ENCODE measurements at places on chromosomes 4 and X.

DNA sequence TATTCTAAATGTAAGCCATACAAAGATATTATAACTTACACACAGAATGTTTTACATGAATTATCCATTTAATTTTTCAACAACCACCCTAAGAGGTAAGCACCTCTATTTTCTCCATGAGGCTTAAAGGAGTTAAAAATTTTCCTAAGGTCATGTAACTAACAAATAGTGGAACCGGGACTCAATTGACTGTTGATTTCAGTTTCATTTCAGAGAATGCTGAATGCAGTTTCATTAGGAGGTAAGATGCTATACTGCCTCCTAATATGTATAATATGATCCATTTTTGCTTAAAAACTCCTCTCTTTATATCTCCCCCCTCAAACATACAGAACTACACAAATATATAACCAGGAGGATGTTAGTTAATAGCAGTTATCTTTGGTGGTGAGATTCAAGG is 29.1 kb downstream of the PHKA1 start:
- DNase-seq: no peak

GRCh38 chr4:112956484-112956896 is 93.0 kb upstream of the ANK2 start:
- no peak for DNase-seq

- no peak for DNase-seq
These were observed 180.7 kb downstream of the GASK1B start for GRCh38 chr4:157992038-157992705.

DNA sequence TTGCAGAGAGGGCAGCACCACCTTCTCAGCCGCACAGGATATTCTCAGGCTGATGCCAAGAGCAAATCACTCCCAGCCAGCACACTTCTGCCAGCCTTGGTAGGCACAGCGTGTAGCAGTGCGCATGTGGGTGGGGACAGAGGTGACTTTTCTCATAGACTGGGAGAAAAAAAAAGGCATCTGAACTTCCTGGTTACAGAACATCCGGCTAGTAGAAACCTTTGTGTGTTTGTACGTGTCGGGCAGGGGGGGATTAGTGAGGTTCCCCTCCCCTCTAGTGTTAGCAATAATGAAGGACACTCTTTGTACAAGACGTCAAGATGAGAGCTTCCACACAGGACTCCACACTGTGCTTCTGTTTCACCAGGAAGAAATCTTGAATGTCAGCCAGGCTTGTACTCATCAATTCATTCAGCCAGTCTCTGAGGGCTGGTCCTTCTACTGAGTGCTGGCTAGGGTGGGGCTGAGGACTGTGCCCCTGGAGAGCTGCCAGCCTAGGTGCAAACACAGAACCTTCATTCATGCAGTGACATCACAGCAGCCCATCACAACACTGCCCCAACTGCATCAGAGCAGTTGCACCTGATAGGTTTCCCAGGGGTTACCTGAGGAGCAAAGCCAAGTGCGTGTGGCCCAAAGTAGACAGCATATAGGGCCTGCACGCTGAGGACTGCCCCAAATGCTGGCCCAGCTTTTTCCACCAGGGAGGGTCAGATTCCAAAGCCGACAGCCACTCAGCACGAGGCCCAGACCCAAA is 34.7 kb downstream of the SLC25A5 start:
- DNase-seq: peak; percentile 32

GRCh38 chrX:149161435-149162088 is 343.5 kb downstream of the IDS start:
- DNase-seq: no peak

- DNase-seq: no peak
These were observed 29.5 kb upstream of the FGFR3 start for GRCh38 chr4:1763550-1764080.

- DNase-seq: no peak
These were observed 36.0 kb downstream of the TRIML1 start for GRCh38 chr4:188175288-188175687.

DNA sequence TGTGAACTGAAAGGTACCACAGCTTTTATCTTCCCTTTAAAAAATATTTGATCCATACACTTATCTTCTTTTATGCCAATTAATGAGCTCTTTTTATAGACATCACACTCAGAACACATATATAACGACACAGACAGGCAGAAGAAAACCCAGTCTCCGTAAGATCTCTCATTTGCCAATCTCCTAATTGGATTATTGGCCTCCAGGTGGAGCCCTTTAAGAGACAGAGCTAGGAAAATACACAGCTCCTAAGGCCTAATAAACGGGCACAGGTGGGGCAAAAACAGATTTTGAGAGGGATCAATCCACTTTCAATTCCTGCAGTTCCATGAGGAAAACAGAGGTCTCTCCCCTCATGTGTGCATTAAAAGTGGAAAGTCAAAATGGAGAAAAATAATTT is 1495.4 kb downstream of the RPA4 start:
- peak; percentile 31 for DNase-seq

GRCh38 chr4:5039800-5040199 is 11.5 kb upstream of the STK32B start:
- no peak for DNase-seq

DNA sequence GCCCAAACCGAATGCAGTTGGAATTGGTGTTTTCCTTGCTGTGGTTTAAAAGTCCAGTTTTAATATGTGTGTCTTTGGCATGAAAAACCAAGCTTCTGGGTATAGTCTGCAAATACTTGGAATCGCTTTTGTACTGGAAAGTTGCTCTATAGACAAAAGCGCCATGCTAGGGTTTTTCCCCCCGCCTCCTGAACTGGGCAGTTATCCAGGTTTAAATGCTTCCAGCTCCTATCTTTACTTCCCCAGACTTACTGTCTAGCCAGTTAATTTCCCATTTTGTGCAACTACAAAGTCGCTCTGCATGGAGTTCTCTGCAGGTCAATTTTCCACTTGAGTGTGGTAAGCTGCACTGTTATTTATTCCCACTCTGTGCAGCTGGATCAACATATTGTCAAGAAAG is 2.7 kb downstream of the RASL11B start:
- DNase-seq: no peak

- no peak for DNase-seq
These were observed 61.7 kb upstream of the PLS3 start for GRCh38 chrX:115499112-115499805.

DNA sequence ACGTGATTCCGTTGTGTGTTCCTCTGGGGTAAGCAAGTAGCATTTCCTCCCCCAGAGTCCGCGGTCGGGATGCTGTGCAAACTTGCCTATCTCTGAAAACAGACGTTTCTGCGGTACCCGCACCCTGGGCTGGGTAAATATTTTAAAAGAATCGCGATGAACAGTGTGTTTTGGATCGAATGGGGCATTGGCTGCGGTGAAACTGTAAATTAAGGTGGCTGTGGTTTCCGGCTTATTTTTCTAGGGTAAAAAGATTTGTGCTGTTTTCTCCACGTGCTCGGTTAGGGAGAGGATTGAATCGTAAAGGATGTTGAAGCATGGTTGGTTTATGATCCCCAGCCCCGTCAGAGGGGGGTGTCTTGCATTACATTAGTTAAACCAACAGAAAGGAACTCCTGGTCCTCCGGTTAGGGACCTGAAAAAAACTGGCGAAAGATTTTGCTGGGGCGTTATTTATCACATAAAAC is 1.2 kb downstream of the HHIP start:
- peak; percentile 32 for DNase-seq

DNA sequence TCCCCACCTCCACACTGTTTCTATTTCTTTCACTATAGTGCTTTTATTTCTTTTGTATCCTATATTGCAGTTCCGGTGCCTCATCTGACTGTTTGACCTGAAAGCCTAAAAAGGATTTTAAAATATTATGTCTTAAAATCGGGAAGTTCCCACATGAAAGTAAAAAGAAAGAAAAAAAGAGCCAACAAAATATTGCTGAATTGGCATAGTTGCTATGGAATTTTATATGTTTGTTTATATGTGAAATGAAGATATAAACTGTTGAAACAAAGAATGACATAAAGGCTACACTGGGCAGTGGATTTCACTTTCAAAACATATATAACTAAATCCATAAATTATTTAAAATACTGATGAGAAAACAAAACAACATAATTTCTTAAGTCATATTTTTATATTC is 1383.7 kb downstream of the C4orf33 start:
- DNase-seq: no peak

DNA sequence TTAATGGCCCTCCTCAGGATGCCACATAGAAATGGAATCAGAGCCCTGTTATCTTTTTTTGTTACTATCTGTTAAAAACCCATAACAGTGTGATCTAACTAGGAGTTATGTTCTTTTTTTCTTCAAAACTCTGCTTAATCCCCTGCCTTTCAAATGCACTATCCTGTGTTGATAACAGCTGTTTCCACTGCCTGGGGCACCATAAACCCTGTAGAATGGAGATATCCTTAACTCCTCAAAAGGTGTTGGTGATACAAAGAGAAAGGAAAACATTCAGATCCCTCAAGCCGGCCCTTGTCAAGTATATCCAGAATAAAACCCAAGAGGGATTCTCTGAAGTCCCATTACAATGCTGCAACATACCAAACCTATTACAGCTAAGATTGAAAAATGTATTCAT is 108.6 kb downstream of the ACTRT1 start:
- no peak for DNase-seq

DNA sequence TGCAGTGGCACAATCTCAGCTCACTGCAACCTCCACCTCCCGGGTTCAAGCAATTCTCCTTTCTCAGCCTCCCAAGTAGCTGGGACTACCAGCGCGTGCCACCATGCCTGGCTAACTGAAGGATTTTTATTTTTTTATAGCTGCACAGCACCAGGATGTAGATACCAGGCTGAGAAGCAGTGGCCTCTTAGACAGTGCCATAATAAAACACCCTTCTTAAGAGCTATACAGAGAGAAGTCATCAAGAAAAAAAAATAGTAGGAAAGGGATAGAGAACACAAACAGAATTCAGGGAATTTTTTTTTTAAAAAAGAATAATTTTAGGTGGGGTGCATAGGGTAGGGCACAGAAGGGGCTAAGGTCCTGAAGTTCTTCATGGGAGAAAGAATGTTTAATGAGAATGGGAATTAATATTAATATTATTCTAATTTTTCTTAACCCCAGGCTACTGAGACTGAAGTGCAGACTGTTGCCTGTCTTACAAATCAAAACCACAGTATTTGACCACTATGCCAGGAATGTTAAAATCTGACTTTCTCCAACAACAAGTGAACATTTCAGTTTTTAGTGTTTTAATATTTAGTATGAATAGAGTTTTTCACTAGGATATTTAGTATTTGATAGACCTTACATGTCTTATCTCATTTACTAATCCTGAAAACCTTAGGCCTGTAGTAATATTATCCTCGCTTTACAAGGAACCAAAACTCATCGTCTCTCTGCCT is 146.7 kb downstream of the KCNIP4 start:
- no peak for DNase-seq

DNA sequence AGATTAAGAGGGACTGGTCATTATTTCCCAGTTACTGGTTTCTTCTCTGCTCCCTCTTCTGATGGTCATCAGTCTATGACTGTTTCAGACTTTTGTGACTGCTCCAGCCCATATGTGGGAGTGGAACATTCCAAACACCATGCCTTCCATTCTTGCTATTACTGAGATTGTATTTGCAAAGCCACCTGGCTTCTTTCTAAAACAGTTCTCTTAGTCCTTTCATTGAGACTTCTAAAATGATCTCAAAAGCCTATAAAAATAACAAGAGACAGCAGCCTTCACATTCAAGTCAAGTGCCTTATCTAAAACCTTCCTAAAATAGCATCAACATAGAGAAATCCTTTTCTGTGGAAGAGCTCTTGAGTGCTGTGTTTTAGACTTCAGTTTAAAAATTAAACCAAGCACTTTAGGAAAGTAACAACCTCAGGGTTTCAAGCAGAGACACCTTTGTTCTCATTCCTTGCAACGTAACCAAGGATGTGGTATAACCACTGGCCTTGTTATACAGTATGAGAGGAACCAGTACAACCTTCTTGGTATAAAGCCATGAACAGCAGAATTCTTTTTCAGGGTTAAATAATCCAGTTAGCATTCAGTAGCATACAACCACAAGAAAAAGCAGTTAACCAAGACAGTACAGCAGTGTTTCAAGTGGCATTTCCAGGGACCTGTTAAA is 97.1 kb downstream of the NFKB1 start:
- no peak for DNase-seq

- DNase-seq: peak; percentile 82
These were observed at the start of gene SLC10A7 for GRCh38 chr4:146521541-146522097. TSS of gene SLC10A7 (minus strand) at chr4:146521940. CDS start at chr4:146521717, 223 bp downstream.

DNA sequence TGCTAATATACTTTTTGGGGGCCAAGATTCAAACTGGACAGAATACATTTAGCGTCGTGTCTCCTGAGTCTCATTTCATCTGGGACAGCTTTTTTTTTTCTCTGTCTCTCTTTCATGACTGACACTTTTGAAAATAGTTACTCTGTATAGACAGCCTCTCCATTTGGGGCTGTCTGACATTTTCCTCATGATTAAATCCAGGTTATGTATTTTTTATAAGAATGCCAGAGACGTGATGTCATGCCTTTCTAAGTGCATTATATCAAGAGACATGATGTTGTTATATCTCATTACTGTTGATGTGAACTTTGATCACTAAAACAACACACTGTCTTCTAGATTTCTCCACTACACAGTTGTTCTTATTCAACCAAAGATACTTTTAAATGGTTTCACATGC is 199.0 kb downstream of the BANK1 start:
- no peak for DNase-seq

GRCh38 chr4:87041141-87041540 is 106.3 kb downstream of the AFF1 start:
- no peak for DNase-seq
